ENCODE measurements at places on chromosomes 1 and 21. TPM values are rescaled to one million over a fixed set of nuclear protein-coding genes. Genes with fewer than 3 reads are reported as not detected.

Gene CFAP74
- not detected for total RNA-seq

Gene NIT1
- 29.6 TPM for total RNA-seq

Gene NTNG1
- total RNA-seq: not detected

Gene KIF17
- total RNA-seq: 2.7 TPM

Gene ACOT11
- total RNA-seq: 2.5 TPM

Gene LDLRAD1
- not detected for total RNA-seq
